ENCODE measurements at places on chromosomes 2 and 18. TPM values are rescaled to one million over a fixed set of nuclear protein-coding genes. Genes with fewer than 3 reads are reported as not detected.

GRCh38 chr2:68537011-68537410, 69.6 kb downstream of the APLF start:
- DNase-seq = no peak

- no peak for DNase-seq
Measured at GRCh38 chr18:80035997-80036396, 1.8 kb downstream of the RBFA start.

DNA sequence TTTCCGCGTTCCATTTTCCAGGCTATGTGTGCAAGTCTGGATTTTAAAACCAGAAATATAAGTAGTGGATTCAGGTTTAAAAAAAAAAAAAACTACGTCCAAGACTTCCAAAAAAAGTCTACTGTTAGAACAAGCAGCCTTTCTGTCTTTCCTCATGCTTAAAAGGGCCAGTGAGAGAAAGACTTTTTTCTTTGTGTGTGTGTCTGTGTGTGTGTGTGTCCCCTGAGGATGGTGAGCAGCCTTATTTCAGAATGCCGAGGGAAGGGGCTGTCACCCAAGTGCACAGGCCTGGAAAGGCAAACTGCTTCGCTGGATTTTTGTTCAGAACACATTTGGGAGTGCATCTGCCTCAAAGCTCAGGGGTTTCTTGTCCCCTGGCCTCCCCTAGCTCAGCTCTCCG, 98.8 kb downstream of the ZBTB7C start:
- DNase-seq = no peak

GRCh38 chr18:3162181-3162580, 57.6 kb downstream of the MYOM1 start:
- no peak for DNase-seq

DNA sequence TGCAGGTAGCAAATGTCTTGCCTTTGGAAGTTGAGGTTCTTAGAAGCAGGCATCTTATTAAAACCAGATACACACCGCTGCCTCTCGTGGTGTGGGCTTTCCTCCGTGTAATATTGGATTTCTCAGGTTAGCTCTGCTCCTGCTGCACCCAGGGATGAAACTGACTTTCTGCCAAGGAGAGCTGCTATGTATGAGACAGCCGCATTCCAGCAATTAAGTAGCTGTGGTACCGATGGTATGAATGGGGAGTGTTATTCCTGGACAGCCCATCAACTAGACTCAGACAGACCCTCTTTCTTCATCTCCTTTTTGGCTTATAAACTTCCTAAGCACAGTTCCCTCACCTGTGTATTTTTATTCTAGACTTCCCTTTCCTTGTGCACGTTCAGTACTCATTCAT, 6.8 kb upstream of the EHD3 start:
- DNase-seq = no peak

- DNase-seq = no peak
Measured at GRCh38 chr2:45441571-45441970, 169.5 kb downstream of the SRBD1 start.

DNA sequence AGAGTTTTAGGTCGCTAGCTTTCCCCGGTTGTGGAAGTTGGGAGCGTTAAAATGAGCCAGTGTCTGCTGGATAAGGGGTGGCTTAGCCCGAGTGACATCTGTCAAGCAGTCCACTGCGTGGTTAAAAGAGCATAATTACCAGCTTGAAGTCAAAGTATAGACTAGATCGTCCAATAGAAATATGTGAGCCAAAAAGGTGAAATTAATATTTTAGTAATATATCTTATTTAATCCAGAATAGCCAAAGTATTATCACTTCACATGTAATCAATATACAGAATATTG, 654 bp downstream of the COMMD1 start:
- no peak for DNase-seq

DNA sequence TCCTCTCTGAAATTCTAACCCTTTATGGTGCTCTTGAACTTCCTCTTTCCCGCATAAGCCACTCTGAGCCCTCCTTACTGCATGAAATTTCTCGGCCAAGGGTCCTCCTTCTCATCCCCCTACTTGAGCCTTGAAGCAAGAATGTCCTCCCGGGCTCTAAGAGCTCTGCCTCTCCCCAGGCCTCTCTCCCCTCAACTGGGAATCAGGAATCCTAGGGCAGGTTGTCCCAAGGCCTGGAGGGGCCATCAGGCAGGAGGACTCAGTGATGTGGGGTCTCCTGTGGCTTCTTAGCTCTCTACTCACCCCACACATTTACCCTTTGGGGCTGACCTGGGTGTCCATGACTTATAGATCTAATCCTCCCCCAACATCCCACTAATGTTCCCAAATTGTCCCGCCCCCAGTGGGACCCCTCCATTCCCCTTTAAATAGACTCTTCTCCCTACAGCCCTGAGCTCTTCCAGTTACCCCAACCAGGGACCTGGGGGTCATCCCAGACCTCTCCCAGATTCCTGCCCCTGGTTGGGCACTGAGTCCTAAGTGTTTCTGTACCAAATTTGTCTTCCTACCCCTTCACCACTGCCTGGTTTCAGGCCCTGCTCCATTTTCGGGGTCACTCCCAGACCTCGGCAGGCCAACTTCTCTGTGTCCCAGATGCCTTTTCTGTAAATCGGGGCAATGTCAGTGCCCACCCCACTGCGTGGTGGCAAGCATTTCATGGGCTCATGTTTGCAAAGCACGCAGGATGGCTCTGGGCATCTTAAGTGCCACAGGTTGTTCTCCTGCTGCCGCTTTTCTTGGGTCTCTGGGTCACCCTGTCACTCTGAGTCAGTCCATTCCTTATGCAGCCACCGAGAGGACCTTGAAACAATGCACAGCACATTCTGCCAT, 171.2 kb downstream of the ASB1 start:
- DNase-seq = no peak

The FAM237A gene
- total RNA-seq = not detected

The GPR155 gene
- 6.4 TPM for total RNA-seq

The ERBB4 gene
- total RNA-seq = 0.17 TPM

The C2orf72 gene
- total RNA-seq = 0.33 TPM

The IL37 gene
- total RNA-seq = not detected

The PLEKHB2 gene
- 75.8 TPM for total RNA-seq
